ENCODE measurements at places on chromosomes 7 and 10.

GRCh38 chr10:75597773-75598440 is 166.5 kb downstream of the LRMDA start:
- DNase-seq = no peak

DNA sequence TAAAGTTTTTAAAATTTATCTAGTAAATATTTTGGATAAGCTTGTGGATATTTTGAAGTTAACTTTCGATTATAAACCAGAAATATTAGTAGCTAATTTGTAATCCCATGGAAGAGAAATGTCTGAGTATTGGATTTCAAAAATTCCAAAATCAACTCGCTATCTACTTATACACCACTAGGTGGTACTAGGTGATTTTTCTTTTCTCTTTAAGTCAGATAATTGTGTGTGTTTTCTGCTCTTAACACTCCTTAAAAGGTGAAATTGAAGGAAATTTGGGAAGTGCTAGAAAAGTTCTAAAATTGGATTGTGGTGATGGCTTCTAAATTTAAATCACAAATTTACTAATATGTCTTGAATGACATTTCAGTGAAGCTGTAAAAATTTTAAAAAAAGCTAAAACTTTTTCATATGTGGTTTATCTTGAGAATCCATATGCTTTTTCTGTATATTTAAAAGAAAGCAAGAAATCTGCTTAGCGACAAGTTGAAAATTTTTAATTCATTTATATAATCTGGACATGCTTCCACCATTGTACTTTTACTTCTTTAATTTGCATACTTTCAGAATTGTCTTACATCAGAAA is 90.2 kb downstream of the IPMK start:
- no peak for DNase-seq

DNA sequence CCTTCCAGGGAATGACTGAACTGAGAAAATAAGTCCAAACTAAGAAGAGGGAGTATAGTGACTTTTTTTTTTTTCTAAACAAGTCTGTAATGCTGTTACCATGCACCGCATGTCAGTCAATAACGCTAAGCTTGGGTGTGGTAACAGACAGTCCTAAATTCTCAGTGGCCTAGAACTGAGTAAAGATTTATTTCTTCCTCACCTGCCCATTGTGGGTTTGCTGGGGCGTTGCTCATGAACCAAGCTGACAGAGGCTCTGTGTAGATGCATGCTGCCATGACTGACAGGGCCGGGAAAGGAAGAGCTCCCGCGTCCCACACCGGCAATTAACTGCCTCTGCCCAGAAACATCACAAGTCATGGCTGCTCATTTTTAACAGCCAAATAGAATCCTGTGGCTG is 25.5 kb upstream of the PRKG1 start:
- no peak for DNase-seq

DNA sequence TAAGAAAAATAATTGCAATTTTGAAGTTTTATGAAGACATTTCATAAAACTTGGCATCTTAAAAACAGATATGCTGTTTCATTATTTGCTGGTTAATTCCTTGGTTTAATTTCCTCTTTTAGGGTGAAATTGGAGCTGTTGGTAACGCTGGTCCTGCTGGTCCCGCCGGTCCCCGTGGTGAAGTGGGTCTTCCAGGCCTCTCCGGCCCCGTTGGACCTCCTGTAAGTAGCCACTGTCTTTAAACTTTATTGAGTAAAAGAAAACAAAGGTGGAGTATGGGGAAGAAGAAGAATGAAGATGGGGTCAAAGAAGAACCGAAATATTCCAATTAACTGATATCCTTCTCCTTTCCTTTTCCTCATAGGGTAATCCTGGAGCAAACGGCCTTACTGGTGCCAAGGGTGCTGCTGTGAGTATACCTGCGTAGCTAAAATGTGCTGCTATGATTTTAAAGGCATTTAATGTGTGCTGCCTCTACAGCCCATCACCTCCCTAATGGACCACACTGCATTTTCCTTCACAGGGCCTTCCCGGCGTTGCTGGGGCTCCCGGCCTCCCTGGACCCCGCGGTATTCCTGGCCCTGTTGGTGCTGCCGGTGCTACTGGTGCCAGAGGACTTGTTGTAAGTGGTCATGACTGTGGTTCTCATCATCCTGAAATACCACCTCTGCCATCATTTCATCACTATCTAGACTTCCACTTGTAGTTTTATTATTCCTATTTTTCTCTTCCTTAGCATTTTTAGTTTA is 14.7 kb downstream of the COL1A2 start:
- no peak for DNase-seq

DNA sequence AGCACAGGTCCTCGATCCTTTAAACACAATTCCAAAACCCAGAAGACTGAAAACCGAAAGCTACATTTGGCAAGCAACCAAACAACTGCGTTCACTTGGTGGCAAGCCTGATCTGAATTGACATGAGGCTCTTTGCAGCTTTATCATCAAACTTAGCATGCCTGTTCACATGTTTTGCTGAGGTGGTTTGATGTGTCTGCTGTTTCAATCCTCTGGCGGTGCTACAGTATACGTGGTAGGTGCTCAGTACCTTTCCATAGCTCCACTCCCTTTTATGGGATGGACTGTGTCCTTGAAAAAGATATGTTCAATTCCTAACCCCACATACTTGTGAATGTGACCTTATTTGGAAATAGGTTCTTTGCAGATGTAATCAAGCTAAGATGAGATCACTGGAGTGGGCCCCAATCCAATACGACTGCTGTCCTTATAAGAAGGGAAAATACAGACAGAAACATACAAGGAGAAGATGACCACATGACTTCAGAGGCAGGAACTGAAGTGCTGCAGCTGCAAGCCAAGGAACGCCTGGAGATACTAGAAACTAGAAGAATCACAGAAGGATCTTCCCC is 33.4 kb downstream of the CCDC6 start:
- no peak for DNase-seq

- DNase-seq = no peak
Measured at GRCh38 chr10:92027141-92027540, 103.6 kb downstream of the BTAF1 start.

DNA sequence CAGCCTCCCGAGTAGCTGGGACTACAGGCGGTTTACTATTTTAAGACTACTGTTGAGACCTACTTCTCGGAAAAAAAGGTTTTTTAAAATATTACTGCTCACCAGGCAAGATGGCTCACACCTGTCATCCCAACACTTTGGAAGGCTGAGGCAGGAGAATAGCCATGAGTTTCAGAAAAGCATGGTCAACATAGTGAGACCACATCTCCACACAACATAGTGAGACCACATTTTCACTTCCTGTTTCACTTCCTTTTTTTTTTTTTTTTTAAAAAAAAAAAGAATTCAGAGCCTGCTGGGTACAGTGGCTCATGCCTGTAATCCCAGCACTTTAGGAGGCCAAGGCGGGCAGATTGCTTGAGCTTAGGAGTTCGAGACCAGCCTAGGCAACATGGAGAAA is 46.5 kb downstream of the SVOPL start:
- no peak for DNase-seq
